ENCODE measurements at places on chromosomes 11 and 22.
A peak's percentile ranks its signal among the peaks of the same experiment; 100 is the strongest.

GRCh38 chr11:106238704-106239360 is 161.4 kb downstream of the AASDHPPT start:
- no peak for DNase-seq

DNA sequence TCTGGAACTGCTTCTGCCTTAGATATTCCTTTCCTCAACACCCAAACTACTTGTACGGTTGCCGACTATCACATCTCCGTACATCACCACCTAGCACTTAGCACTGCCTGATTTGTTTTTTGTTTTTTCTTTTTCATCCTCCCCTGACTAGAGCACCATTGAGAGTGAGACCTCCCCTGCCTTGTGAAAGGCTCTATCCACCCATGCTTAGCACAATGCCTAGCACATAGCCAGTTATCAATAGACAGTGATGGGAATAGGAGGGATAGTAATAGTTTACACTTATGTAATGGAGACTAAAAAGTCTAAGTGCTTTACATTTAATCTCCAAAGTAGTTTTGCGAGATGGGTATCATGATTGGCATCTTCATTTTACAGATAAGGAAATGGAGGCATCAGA is 115.8 kb downstream of the LDLRAD3 start:
- DNase-seq: no peak

DNA sequence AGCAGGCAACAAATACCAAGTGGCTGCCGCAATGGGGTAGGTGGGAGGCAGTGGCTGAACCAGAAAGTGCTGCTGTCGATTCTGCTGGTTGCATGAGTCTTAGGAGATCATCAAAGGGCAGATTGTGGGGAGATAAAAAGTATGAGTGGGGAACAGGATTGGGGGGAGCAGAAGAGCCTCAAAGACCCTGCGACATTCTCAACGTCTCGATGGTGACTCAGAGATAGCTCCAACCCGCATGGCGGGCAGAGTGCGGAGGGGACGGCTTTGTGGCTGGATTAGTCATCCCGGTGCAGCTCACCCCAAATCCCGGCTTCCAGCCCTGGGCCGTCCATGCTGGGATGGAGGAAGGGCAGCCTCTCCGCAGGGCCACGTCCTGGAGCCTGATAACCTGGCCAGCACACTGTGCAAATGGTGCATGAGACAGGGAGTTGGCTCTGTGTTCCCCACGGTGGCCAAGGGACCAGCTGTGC is 11.6 kb upstream of the RTN4R start:
- DNase-seq: no peak

DNA sequence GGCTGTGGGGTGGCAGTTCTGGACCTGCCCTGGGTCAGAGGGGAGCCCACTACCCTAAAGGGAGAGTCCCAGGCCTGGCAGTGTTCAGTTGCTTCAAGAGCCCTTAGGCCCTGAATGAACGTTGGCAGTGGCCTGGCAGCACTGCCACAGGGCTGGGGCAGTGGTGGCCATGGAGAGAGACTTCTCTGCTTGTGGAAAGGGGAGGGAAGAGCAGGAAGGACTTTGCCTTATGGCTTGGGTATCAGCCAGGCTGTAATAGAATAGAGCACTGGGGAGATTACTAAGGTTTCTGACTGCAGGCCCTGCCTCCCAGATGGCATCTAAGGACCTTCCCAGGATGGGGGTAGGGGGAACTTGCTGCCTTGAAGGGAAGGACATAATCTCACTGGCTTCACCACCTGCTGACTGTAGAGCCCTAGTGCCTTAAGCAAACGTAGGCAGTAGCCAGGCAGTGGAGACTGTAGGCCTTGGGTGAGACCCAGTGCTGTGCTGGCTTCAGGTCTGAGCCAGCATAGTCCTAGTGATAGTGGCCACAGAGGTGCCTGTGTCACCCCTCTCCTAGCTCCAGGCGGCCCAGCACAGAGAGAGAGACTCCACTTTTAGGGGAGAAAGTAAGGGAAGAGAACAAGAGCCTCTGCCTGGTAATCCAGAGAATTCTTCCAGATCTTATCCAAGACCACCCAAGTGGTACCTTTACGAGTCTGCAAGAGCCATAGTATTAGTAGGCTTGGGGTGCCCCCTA is 27.6 kb downstream of the PLA2G6 start:
- DNase-seq: no peak

- no peak for DNase-seq
These were observed 4.0 kb downstream of the ASCC2 start for GRCh38 chr22:29834046-29834445.

GRCh38 chr11:91173701-91174100 is 950.9 kb upstream of the CHORDC1 start:
- DNase-seq: no peak

- DNase-seq: no peak
These were observed 144.6 kb downstream of the SNX19 start for GRCh38 chr11:130771708-130772107.

DNA sequence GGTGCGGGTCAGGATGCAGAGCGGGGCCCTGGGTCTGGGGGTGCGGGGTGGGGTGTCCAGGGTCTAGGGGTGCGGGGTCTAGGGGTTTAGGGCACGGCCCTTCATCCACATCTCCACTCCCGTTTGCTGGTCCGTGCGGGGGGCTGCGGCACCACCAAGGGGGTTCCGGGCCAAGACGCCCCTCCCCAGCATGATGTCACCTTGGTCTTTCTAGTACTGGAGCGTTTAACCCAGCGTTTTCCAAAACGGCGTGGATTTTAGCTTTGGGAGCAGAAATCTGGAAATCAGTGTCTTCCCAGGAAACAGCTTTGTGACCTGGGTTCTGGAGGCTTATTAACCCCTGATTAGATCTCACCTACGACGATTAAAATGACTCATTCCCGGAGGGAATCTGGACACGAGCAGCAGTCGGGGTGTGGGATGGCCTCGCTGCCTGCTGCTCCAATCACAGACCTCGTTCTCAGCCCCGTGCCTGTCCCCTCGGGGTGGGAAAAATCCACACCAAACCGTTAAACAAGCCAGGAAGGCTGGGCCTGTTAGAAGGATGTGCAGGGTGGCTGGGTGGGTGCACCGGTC is 759 bp downstream of the AP2A2 start:
- no peak for DNase-seq

DNA sequence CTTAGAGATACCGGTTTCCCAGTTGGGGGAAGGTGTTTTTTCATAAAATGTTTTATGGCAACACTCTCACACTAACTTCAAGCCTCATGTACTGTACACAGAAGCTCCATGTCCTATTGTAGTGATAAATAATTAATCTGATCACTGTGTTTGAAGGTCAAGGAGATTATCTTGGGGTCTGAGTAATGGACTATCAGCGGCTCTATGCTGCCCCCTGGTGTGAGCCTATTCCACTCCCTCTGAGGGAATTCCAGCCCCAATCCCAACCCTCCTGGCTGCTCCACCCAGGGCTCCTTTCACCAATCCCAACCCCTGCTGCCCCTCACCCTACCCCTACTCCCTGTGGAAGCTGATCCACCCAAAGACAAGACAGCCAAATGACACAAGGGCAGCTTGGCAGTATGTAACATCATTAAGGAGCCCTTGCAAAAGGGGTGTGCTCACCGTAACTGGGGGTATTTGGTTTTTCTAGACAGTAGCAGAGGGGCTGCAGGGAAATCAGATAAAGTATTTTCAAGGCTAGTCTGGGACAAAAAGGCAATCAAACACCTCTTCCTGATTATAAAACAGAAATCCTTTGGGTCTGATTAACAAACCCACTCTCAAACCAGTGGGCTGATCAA is 22.3 kb downstream of the HPS4 start:
- peak; percentile 36 for DNase-seq

- no peak for DNase-seq
These were observed 38.9 kb upstream of the CSNK2A3 start for GRCh38 chr11:11391796-11392463.

GRCh38 chr11:118111019-118111743 is 24.4 kb upstream of the SMIM35 start:
- DNase-seq: no peak

DNA sequence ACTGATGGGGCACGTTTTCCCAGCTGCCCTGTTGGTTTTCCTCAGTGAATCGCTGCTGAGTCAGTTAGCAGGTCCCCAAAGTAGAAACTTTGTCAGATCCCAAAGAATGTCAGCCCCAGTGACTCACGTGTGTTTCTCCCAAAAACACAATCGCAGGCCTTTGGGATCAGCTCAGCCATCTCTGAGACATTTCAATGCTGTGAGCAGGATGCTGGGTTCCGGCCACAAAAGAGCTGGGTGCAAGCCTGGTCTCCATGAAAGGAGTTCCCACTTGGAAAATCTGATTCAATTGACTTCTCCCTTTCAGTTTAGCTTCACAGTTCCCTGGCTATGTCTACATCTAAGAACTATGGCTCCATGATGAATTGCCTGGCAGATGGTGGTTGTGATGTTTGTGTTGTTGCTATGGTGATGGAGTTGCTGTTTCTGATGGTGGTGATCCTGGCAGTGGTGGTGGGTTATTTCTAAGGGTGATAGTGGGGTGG is 28.0 kb downstream of the MYEOV start:
- DNase-seq: no peak

- DNase-seq: no peak
These were observed 14.9 kb downstream of the SCYL1 start for GRCh38 chr11:65539744-65540289.

DNA sequence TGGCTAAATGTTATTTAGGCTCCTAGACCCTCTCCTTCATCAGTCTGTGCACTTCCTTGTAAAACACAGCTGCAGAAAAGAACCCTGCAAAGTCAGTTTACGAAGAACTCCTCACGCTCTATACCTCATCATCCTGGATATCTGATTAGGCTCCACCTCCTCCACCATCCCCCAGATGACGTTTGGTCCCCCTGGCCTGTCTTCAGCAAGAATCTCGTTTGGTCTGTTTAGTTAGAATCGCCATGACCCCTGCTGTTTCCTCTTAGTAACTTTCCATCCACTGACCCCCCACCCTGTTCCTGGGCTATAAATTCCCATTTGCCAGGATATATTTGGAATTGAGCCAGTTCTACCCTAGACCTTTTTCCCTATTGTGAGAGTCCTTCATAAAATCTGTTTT is 214.1 kb downstream of the OPCML start:
- no peak for DNase-seq

DNA sequence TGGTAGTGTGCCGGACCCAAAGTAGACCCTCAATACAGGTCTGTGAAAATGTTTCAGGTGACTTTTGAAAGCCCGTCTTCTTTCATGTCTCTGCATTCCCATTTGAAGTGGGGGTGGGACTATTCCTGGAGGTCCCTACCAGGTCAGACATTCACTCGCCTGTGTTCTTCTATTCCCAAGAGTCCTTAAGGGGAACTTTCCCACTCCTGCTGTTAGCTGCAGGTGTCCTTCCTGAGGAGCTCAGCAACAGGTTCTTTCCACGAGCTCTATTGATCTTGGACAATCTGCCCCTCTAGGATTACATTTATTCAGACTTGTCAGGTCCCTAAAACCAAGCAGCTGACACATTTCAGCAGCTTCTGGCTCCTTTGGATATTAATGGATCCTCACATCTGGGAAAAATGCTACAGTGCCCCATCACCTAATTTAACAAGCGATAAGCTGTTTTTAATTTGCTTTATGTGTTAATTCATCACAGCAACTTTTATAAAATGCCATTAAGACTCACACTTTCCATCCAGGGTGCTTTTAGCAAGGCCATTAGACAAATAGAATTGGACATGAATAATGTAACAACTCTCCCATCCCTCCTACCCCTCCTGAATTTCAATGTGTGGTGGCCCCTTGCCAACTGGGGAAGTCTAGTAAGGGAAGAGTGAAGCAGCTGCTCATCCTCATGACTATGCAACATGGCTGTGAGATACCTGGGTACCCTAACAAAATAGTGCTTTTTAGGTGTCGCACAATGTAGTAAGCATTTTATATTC is 259.5 kb upstream of the CCDC90B start:
- no peak for DNase-seq

DNA sequence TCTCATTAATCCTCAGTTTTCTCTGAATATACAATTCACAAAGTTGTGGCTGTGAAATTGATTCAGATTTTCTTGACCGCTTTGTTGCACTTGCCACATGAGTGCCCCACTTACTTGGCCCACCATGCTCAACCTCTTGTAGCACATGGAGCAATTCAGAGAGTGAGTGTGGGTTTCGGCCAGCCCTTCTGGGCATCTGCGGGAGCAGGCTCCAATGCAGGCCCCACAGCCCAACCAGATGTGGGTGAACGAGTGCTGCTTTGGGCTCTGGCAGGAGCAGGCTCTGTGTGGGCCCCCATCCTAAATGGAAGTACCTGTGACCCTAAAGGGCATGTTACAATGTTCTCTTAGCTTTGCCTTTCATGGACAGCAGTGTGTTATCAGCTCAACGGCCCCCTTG is 2338.6 kb downstream of the LRRC4C start:
- DNase-seq: no peak

- no peak for DNase-seq
These were observed 126.8 kb upstream of the RAG2 start for GRCh38 chr11:36724742-36725385.

DNA sequence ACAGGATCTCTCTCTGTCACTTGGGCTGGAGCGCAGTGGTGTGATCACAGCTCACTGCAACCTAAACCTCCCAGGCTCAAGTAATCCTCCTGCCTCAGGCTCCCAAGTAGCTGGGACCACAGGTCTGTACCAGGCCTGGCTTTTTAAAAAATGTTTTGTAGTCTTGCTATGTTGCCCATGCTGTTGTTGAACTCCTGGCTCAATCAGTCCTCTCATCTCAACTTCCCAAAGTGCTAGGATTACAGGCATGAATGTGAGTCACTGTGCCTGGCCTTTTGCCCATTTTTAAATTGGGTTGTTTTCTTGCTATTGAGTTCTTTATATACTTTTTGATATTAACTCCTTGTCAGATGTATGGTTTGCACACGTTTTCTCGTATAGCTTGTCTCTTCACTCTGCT is 33.0 kb upstream of the PITPNB start:
- no peak for DNase-seq

DNA sequence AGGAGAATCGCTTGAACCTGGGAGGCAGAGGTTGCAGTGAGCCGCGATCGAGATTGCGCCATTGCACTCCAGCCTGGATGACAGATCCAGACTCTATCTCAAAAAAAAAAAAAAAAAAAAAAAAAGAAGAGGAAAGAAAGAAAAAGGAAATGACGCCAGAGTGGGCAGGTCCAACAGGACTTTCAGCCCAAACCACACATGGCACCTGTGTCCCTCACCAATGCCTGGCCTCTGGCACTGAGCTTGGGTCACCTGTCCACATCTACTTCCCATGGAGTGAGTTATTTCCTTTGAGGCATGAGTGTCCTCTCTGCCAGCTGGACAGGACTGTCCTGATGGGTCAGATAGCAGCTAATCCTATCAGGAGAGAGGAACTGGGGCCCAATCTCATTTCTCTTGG is 15.2 kb upstream of the GCAT start:
- DNase-seq: no peak

DNA sequence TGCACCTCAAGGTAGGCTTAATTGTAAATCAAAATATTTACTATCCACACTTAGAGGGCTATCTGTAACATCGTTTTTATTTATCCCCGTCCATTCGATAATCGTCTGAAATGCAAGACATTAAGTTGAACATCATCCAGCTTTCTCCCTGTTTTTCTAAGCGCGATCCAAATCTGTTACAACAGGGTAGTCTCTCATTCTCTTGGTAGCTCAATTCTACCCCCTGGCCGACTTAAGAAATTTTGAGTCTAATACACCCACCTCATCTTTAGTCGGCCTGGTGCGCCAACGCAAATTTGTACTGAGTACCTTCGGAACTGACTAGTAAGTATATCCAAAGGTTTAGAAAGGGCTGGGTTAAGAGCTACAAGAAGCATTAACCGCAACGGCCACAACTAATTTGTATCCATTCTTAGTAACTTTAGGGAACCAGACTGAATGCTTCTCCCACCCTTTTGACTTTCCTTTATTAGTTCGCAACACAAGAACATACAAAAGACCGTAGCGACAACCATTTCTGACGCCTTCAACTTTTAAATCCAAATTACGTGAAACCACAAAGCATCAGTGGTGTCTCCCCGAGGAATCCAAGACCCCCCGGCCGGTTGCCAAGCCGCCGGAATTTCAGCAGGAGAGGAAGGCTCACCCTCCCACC is 1.0 kb upstream of the ZNF143 start:
- peak; percentile 24 for DNase-seq

All from CD4-positive, alpha-beta T cell treated with Interleukin-15 for 4 hours (primary cell).